GM13976 (cell line): ENCODE measurements at places on chromosomes 12 and 14.

DNA sequence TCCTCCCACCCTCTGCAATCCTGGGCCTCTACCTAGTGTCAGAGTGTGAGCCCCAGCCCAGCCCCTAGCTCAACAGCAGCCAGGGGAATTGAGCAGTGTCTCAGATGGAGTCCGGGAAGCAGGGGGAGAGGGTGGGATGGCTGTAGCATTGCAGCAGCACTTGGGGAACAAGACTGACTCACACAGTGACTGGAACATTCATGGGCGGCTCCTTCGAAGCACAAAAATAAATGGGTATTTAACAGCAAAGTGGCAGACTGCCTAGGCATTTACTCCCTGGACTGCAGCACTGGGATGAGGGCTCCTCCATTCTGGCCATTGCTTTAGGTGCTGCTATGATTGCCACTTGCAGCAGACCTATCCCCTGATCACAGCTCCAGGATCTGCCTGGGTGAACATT, 46.0 kb upstream of the STK38L start:
- DNase-seq: no peak

DNA sequence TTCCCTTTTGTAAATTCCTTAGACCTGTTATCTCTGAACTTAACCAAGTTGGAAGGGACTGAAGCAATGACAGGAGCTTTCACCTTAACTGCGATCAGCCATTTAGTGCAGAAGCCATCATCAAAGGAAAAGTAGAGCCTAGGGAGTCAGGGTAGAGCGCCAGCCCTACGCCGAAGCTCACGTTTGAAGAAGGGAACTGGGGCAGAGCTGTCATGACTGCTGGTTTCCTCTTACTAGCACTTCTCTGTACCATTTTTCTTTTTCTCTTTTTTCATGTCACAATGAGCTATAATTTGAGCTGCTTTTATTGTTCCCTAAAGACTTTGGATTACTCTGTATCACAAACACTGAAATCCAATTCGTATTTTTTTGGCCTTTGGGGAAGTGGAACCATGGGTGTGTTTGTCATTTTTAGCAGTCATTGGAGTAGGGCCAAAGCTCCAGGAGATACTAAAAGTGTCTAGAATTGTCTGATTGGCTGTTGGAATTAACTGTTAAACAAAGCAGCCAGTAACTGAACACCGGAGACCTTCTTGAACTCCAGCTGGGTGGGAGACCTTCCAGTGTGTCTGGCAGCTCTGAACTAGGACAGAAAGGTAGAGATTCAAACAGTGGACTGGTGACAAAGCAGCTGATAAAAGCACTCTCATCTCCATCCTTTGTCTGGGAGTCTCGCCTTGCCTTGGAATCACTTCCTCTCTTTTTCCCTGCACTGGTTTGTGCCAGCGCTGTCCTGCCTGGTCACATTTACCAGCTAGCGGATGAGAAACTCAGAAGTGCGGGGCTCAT, 9.1 kb downstream of the MTRFR start:
- no peak for DNase-seq

GRCh38 chr12:47734725-47735480, 9.6 kb upstream of the ENDOU start:
- DNase-seq: no peak

DNA sequence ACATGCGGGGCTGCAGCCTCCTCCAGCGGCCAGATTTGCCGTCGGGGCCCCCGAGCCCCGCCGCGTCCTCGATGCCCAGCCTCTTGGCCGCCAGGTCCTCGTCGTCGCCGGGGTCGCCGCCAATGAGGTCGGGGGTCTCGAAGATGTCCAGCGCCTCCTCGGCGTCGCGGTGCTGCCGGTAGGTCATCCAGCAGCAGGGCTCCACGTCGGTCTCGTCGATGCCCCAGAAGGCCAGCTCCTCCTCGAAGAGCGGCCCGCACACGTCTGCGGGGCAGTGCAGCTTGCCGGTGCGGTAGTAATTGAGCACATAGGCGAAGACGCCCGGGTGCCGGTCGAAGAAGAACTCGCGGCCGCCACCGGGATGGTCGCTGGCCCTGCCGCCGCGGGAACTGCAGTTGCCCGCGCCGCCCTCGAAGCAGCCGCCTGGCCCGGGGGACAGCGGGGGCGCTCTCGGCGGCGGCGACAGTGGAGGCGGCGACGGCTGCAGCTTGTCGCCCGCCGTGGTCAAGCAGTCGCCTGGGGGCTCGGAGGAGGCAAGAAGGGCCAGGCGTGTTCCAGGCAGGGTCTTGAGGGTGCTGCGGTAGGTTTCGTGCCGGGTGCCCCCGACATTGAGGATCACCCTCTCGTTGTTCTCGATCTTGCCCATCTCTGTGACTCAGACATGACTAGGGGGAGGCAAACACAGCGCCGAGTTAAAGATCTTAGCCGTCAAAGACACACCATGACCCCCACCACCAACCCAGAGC, 2.1 kb downstream of the KCNC2 start:
- peak; percentile 15 for DNase-seq

DNA sequence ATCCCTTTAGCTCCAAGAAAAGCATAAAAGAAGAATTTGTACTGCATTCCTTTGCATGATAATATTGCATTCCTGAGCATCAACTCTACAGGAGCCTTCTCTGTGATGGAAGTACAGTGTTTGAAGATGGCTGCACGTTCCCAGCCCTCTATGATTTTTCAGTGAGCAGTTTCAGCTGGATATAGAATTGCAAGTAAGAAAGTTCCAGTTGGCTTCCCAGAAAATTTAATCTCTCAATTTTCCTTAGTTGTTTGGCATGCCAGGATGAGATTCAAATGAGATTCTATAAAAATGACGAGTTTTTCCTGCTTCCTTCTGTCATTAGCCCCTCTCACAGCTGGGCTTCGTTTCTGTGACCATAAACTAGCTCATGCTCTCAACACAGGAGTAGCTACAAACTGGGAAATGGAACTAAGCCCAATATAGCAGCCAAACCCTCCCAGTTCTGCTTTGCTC, 109.9 kb downstream of the TTC8 start:
- DNase-seq: no peak

DNA sequence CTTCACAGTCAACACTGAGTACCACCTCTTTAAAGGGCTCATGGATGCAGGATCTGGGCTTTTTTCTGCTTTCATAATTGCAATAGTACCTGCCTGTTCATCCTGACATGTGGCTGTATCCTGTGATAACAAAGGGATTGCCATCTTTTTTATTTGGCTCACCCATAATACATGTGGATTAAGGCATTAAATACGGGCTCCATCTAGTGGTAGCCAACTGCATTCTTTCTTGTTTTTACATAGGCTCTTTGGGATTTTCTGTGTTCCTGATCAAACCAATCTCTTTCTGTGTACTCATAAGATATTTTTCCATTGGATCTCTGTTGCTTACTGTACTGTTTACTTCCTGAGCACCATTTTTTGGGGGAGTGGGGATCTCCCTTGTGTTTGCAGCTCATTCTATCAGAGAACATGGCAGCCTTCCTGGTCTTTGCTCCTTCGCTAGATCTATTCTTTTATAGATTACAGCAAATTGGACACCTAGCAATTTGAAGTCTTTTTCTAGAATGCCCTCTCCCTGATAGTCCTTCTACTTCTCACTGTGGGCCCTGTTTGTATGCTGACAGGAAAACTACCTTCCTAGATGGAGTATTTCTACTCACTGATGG, 723.4 kb upstream of the MDGA2 start:
- DNase-seq: peak; percentile 27

DNA sequence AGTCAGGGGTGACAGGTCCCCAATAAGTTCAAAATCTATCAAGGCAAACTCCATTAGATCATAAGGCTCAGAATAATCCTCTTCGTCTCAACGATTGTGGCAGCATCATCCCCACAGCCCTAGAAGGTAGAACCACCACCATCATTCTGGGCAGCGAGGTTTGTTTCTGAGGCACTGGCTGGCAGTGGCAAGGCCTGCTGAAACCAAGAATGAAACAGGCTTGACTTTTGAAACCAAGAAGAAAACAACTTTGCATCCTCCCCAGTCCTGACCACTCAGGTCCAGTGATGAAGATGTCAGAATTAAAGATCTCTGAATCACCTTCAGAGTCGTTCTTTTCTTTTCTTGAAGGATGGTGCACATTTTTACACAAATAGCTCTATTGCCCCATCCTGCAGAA, 152.6 kb upstream of the SYT1 start:
- no peak for DNase-seq
